NCI-H82 (cell line): ENCODE measurements at places on chromosomes 13 and 19.
A peak's percentile ranks its signal among the peaks of the same experiment; 100 is the strongest.

DNA sequence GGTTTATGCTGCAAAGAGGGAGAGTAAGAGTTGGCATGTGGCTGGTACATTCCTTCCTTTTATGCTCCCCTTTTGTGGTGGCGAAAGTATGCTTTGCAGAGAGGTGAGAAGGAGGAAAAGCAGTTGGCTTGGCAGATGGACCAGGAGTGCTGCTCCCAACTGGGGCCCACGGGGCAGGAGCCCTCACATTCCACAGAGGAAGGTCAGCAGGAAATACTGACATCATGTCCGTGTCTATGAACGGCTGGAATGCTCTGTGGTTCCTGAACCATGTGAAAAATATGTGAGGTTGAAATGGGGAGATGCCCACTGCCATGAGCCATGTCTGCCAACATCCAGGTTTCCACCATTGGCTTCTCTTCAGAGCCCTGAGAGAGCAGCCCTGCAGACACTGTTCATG lies 33.3 kb upstream of the GAS6 start:
- DNase-seq, result no peak

DNA sequence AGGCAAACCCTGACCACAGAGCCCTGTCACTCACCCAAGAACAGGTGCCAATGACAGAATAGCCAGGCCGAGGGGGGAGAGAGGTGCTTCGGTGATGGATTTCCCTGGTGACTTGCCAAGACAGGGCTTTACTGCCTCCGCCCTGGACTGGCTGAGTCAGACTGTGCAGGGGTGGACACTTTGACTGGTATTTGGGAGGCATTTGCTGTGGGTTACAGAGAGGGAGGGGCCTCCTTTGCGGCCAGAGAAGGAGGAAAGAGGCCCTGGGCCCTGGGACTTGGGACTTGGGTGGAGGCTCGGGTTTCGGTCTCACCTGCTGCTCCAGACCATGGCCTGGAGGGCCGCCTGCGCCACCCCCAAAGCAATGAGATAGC lies 4.6 kb upstream of the EPS8L1 start:
- no peak for DNase-seq

GRCh38 chr19:44903602-44904425 lies 1.8 kb upstream of the APOE start:
- DNase-seq, result peak; percentile 67

GRCh38 chr13:92825938-92826596 lies 400.5 kb upstream of the GPC6 start:
- DNase-seq, result no peak

- no peak for DNase-seq
Observed at GRCh38 chr13:84655677-84656076, 773.4 kb upstream of the SLITRK1 start.

GRCh38 chr19:46508206-46508605 lies 12.5 kb upstream of the PNMA8B start:
- no peak for DNase-seq

- DNase-seq, result no peak
Observed at GRCh38 chr13:27110056-27110746, 61.4 kb downstream of the USP12 start.

GRCh38 chr19:15426485-15427349 lies 7.9 kb upstream of the AKAP8L start:
- DNase-seq, result peak; percentile 25

- DNase-seq, result no peak
Observed at GRCh38 chr13:41409611-41410010, 47.7 kb upstream of the RGCC start.

- no peak for DNase-seq
Observed at GRCh38 chr19:3857449-3858003, 11.3 kb downstream of the ZFR2 start.

- peak; percentile 64 for DNase-seq
Observed at GRCh38 chr13:101919541-101920181, 467.2 kb downstream of the ITGBL1 start.

GRCh38 chr19:58549664-58550361 lies 5.1 kb downstream of the CHMP2A start:
- no peak for DNase-seq

DNA sequence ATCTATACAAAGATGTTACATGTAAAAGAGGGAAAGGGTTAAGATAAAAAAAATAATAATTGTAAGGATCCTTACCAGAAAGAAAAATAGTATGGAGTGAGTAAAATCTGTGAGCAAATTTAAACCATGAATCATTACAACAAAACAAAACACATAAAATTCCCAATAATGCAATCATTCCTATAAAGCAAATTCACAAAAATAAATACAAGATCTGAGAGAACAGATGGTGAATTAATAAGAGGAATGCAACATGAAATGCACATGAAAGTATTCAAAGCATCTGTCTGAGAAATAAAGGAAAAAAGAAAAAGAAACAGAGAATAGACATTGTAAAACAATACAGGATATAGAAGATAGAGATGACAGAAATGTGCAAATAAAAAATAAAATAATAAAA lies 681.5 kb upstream of the KLHL1 start:
- no peak for DNase-seq

DNA sequence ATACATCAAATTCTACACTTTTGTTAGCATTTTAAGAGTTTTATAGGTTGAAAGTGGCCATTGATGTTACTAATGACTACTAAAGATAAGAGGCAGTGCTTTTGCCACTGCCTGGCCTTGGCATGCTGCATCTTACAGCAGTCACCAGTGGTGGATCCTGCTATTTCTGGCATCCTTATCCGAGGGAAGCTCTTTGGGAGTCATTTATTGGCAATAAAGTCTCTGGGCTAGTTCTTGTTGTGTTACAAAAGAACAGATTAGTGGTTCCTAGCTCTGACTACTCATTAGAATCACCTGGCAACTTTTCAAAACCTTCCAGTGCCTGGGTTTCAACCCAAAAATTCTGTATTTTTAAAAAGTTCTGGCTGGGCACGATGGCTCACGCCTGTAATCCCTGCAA lies 94.5 kb downstream of the ZMYM2 start:
- DNase-seq, result no peak

GRCh38 chr13:34290661-34291060 lies 472.7 kb downstream of the RFC3 start:
- DNase-seq, result no peak

- peak; percentile 22 for DNase-seq
Observed at GRCh38 chr13:100542826-100543156, 45.8 kb downstream of the GGACT start.

GRCh38 chr19:46022431-46023310 lies at the start of gene PGLYRP1:
TSS of gene PGLYRP1 (minus strand) at chr19:46023053. CDS start at chr19:46023021, 32 bp downstream.
- peak; percentile 48 for DNase-seq

GRCh38 chr13:32938907-32939306 lies 77.3 kb upstream of the KL start:
- no peak for DNase-seq

DNA sequence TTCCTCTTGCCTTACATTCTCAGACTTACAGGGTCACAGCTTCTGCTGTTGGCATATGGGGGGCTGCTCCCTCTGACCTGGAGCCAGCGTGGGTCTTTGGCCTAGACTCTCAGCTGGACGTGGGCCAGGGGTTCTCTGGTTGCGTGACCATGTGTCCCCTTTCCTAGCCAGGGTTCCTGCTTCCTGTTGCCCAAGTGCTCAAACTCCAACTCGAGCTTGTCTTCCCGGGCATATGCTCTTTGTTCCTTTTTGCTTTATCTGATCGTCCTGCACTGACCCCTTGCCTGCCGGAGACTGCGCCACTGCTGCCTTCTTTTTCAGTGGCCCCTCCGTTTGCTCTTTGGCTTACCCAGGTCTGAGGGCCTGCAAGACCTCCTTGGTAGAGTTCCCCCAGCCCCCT lies 25.3 kb upstream of the GPR183 start:
- DNase-seq, result no peak

- peak; percentile 31 for DNase-seq
Observed at GRCh38 chr13:19984430-19985218, 26.1 kb downstream of the ZMYM2 start.

GRCh38 chr13:102440259-102440936 lies 38.5 kb upstream of the FGF14 start:
- no peak for DNase-seq

DNA sequence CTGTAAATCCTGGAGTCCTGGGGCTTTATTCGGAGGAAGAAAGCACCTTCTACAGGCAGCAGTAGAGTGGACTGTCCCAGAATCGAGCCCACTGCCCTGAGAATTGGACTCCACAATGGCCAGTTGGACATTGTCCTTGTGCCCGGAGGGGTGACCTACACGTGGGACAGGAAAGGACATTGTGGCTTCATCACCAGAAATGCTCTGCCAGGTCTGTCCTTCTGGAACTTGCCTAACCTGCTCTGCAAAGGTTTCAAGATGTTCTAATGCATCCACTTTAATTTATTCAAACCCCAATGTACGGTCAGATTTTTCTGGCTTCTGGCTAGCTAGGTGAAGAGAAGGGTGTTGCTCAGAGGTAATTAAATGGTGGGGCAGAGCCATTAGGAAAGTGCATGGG lies 32.4 kb upstream of the SPATA13 start:
- DNase-seq, result no peak

DNA sequence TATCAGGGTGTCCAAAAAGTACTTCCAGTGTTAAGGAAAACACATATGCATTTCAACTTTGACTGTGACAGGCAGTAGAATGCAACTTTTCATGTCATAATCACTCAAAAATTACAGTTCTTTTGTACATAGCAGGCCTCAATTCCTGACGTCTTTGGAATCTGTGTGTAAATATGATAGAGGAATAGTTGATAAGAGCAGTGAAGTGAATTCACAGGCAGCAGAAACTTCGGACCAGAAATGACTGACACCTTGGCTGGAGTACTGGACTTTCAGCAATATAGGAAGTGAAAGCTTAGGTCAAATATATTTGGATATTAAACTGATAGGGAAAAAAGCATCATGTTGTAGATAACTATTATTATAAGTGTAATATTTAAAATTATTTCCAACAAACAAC lies 1741.2 kb upstream of the PCDH20 start:
- no peak for DNase-seq

- DNase-seq, result no peak
Observed at GRCh38 chr19:14826006-14826405, 9.0 kb downstream of the OR7A5 start.

DNA sequence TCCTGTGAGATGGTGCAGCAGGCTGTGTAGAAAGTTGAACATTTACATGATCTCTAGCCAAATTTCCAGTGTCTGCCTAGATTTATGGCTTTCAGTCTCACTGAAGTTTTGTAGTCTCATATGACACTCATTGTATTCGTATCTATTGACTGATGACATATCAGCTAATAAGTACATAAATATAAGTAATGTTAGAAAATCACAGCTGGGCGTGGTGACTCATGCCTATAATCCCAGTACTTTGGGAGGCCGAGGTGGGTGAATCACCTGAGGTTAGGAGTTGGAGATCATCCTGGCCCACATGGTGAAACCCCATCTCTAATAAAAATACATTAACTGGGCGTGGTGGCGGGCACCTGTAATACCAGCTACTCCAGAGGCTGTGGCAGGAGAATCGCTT lies 54.7 kb upstream of the HTR2A start:
- no peak for DNase-seq

GRCh38 chr19:5355076-5355475 lies 14.5 kb upstream of the PTPRS start:
- no peak for DNase-seq

DNA sequence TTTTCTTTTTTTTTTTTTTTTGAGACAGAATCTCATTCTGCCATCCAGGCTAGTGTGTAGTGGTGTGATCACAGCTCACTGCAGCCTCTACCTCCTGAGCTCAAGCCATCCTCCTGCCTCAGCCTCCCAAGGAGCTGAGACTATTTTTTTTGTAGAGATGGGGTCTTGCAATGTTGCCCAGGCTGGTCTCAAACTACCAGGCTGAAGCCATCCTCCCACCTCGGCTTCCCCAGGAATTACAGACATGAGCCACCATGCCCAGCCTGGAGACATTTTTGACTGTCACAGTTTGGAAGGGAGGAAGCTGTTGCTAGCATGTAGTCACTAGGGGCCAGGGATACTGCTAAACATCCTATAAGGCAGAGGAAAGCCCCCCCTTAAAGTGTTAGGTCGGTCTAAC lies 23.9 kb downstream of the ZIC5 start:
- DNase-seq, result no peak

DNA sequence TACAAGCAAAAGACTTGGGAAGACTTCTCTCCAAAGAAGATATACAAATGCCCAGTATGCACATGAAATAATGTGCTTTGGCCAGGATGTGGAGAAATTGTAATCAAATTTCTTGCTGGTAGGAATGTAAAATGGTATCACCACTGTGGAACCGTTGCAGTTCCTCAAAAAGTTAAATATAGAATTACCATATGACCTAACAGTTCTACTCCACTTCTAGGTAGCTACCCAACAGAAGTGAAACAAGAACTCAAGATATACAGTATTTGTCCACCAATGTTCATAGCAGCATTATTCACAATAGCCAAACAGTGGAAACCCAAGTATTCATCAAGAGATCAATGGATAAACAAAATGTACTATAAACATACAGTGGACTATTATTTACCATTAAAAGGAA lies 95.0 kb upstream of the KLF5 start:
- no peak for DNase-seq

GRCh38 chr19:48230555-48231129 lies 25.1 kb downstream of the CARD8 start:
- no peak for DNase-seq

DNA sequence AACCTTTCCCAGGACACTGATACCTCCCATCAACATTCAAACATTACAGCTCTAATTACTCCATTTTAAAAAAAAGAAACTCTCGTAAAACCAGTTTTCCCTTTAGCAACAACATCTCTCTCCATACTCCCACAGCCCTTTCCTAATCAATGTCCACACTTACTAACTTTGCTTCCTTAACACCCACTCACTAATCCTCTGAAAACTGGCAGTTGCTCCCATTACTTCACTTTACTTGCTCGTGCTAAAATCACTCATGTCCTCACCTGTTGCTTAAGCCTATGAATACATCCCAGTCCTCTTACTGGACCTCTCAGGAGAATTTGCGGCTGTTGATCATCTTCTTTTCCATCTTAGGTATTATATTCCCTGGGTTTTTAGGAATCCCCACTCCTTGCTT lies 44.8 kb downstream of the RBM26 start:
- DNase-seq, result no peak

GRCh38 chr13:74921326-74921725 lies 560.6 kb downstream of the TBC1D4 start:
- no peak for DNase-seq

- DNase-seq, result no peak
Observed at GRCh38 chr19:8242211-8242821, 33.1 kb downstream of the CERS4 start.

GRCh38 chr13:55234311-55234710 lies 1906.4 kb upstream of the PRR20A start:
- DNase-seq, result no peak

GRCh38 chr19:4234142-4234861 lies 5.0 kb downstream of the EBI3 start:
- DNase-seq, result no peak

DNA sequence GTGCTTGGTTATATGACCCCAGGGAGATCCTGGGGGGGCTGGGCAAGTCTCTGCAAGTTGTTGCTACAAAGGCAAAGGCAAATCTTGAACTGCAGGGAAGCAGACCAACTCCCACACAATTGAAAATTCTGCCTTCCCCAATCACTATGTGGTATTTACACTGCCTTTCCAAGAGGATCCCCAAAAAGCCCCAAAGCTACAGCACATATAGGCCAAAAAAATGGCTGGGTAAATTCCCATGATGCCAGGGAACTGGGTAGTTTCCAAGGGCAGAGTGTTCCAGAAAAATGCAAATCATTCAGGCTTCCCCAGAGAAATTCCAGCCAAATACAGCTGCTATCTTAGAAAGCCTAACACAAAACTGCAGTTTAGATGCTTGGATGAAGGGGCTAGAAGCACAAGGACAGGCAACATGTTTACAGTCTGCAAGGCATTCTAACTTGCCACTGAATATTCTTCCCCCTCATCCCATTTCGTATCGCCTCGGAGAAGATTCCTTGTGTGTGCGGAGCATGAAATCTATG lies 6.2 kb downstream of the FOXO1 start:
- DNase-seq, result no peak

GRCh38 chr19:632579-633067 lies 714 bp downstream of the POLRMT start:
- peak; percentile 57 for DNase-seq
